ENCODE measurements at places on chromosomes 12 and 14.

GRCh38 chr12:4609071-4609470, 39.8 kb downstream of the AKAP3 start:
- no peak for DNase-seq

- no peak for DNase-seq
Observed at GRCh38 chr12:111685322-111685810, 390 bp downstream of the BRAP start.

- DNase-seq, result no peak
Observed at GRCh38 chr12:121711361-121712189, 977 bp upstream of the TMEM120B start.

DNA sequence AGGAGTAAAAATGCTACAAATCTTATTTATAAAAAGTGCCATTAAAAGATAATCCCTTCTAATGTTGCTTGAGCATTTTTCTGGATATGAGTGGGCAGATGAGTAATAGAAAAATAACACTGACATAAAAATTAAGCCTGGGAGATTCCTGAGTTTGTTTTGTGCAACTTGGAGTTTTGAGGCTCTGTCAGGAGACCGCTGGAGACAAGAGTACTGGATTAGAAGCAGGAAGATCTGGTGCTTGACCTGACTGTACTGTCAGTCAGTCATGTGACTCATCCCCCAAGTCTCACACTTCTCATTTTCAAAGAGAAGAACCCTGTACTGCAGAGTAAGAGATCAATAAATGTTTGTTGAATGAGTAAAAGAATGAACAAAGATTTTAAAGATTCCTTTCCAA, 29.4 kb downstream of the ANO4 start:
- DNase-seq, result no peak

GRCh38 chr14:104093366-104094055, 8.0 kb downstream of the ASPG start:
- no peak for DNase-seq

GRCh38 chr14:102728501-102728900, 48.7 kb upstream of the TRAF3 start:
- no peak for DNase-seq
